ENCODE measurements at places on chromosomes 5 and 9. TPM values are rescaled to one million over a fixed set of nuclear protein-coding genes. Genes with fewer than 3 reads are reported as not detected.

ESM1 gene
- total RNA-seq, result not detected

TAF11L2 gene
- total RNA-seq, result not detected

LIFR gene
- 0.31 TPM for total RNA-seq

BRINP1 gene
- not detected for total RNA-seq

PCDHA6 gene
- not detected for total RNA-seq

ENTPD2 gene
- not detected for total RNA-seq

NXNL2 gene
- total RNA-seq, result not detected

ELOVL7 gene
- total RNA-seq, result 23.2 TPM

PCAT7 gene
- total RNA-seq, result not detected

PDE6A gene
- total RNA-seq, result not detected

WNK2 gene
- 0.10 TPM for total RNA-seq

CER1 gene
- total RNA-seq, result not detected

SREK1IP1 gene
- total RNA-seq, result 12.6 TPM

ACOT12 gene
- 0.31 TPM for total RNA-seq

HMCN2 gene
- total RNA-seq, result not detected

DOCK8 gene
- 80.8 TPM for total RNA-seq

TAF1L gene
- under 0.01 TPM for total RNA-seq

TSSK1B gene
- total RNA-seq, result 0.10 TPM

OR1Q1 gene
- total RNA-seq, result not detected

Measured in mononuclear cell (primary cell).